ENCODE measurements at places on chromosomes 7 and 10. TPM values are rescaled to one million over a fixed set of nuclear protein-coding genes. Genes with fewer than 3 reads are reported as not detected.

Gene AKR1C1
- total RNA-seq: 72.2 TPM

Gene MYOZ1
- 0.17 TPM for total RNA-seq

Gene SEMA3C
- 203 TPM for total RNA-seq

Gene HERPUD2
- 32.5 TPM for total RNA-seq

Gene PRLHR
- not detected for total RNA-seq

Gene NFE2L3
- total RNA-seq: 5.4 TPM

Gene CALHM3
- total RNA-seq: not detected

Gene GHRHR
- total RNA-seq: not detected

Gene FAM237B
- total RNA-seq: not detected

Gene GIMAP5
- total RNA-seq: not detected

Gene MOGAT3
- not detected for total RNA-seq

Gene LRRTM3
- not detected for total RNA-seq

Gene ANKRD2
- 1.8 TPM for total RNA-seq

Gene IDI2
- not detected for total RNA-seq

Gene TAS2R3
- total RNA-seq: 1.3 TPM

Gene OGDHL
- under 0.01 TPM for total RNA-seq

Gene CCDC7
- total RNA-seq: 18.0 TPM

Gene C10orf143
- total RNA-seq: 2.0 TPM

Gene C7orf33
- total RNA-seq: not detected

Gene ADO
- 20.6 TPM for total RNA-seq

Gene CAV1
- 174 TPM for total RNA-seq

Gene TMEM225B
- total RNA-seq: 1.2 TPM

Gene UMAD1
- 12.4 TPM for total RNA-seq

Gene CYP26C1
- under 0.01 TPM for total RNA-seq

Gene CREB5
- total RNA-seq: 3.1 TPM

Gene CDHR3
- total RNA-seq: 4.9 TPM

Gene ANKRD61
- total RNA-seq: 0.26 TPM

Gene OR13A1
- not detected for total RNA-seq

Gene SLC25A13
- 6.9 TPM for total RNA-seq

Gene TNRC18
- 32.1 TPM for total RNA-seq

Gene ACHE
- under 0.01 TPM for total RNA-seq

Gene CFAP70
- 1.3 TPM for total RNA-seq

Gene CALY
- not detected for total RNA-seq

Gene SDK1
- 8.6 TPM for total RNA-seq

Gene SPDYE8
- not detected for total RNA-seq

Gene RTKN2
- total RNA-seq: 0.51 TPM

Gene ERVW-1
- total RNA-seq: not detected

Gene TBXAS1
- 2.1 TPM for total RNA-seq

Gene ITIH5
- total RNA-seq: 49.3 TPM

Gene ANKRD7
- 2.8 TPM for total RNA-seq

Gene ADARB2
- total RNA-seq: not detected

Gene AGR3
- total RNA-seq: not detected

Gene SLC39A12
- total RNA-seq: not detected
